ENCODE measurements at places on chromosomes 4 and X.

GRCh38 chr4:124873361-124874171, 161.0 kb upstream of the ANKRD50 start:
- no peak for DNase-seq

- peak; percentile 38 for DNase-seq
These were observed 8.6 kb upstream of the JADE3 start for GRCh38 chrX:46903458-46904242.

DNA sequence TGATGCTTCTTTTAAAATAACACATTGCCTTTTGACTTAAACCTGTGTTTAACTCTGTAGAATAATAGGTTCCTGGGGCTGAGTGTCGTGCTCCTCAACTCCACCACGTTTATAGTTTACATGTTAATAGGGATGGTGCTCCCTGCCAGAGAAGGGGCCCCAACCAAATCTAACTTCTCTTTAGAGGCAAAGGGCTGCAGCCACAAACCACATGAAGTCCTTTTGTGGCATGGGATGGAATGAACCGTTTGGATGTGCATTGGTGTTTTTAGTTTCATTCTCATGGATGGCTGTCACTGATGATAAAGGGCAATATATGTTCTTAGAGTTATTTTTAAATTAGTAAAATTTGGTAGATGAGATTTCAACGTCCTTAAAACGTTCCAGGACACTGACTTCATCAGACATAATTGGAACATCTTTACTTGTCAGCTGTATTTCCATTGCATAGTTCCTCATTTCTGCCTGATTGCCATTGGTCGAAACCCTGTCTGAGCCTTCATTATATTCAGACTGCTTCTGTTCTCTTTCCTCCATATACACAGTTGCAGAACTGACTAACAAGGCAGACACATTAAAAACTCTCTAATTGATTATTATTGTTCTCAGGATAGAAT, 60.4 kb upstream of the HPF1 start:
- no peak for DNase-seq

GRCh38 chr4:25500626-25501316, 123.7 kb downstream of the ANAPC4 start:
- peak; percentile 79 for DNase-seq
